ENCODE measurements at places on chromosomes 7 and 10. TPM values are rescaled to one million over a fixed set of nuclear protein-coding genes. Genes with fewer than 3 reads are reported as not detected.

DNA sequence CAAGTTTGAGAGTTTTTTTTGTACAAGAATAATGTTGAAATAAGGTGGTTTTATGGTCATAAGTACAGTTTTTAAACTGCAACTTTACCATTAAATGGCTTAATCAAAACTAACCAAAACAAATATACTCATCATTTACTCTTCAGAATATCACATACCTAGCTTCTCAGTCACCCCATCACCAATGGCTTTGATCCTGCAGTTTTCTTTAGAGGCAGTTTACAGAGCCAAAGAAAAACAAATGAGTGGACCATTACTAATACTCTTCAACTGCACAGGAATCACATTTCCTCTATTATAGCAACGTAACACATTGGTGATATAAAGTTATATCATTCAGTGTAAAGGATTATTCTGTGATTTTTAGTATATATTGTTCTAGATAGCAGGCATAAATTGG, 576.1 kb upstream of the LRRTM3 start:
- no peaks in the 10 kb centered on the region for H3K36me3 ChIP-seq
- H3K27ac ChIP-seq = no peak overlapping the region
- no peak overlapping the region for H3K4me3 ChIP-seq
- no peaks in the 10 kb centered on the region for H3K27me3 ChIP-seq
- H3K4me1 ChIP-seq = no peaks in the 10 kb centered on the region
- no peak for DNase-seq

DNA sequence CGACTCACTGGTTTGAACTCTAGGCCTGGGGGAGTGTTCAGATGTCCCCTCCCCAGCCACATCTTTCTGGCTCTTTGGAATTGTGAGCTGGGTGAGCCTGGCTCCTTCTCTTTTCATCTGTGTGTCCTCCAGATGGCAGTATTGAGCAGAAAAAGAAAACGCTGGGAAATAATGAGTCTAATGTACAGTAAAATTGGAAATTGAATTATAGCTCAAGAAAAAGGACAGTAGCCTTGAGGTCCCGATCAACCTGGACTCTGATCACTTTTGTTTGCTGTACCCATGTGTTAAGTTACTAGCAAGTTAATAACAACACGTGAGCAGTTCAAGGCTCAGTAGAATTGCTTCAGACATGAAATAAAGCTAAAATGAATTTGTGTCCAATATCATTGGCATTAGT, 77.9 kb downstream of the SNX10 start:
- H3K4me1 ChIP-seq = no peaks in the 10 kb centered on the region
- no peaks in the 10 kb centered on the region for H3K36me3 ChIP-seq
- no peaks in the 10 kb centered on the region for H3K27me3 ChIP-seq
- DNase-seq = no peak
- no peak overlapping the region for H3K4me3 ChIP-seq

The CALML3 gene
- not detected for total RNA-seq

DNA sequence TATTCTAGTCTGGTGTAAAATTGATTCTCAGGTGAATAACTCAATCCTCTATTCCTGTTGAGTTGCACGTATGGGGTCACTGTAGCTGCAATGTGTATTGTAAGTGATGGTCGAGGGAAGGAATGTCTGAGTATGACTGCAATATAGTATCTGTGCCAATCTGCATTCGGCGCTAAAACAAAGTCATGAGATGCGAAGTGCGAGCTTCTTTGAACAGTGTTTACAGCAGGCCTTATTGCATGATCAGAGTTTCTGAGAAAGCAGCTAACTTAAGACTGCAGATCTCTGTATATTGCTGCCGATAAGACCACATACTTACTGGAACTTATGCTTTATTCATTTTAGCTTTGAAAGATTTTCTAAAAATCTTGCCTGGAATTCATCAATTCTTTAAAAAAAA, 341.7 kb upstream of the BMPER start:
- no peaks in the 10 kb centered on the region for H3K27me3 ChIP-seq
- no peaks in the 10 kb centered on the region for H3K4me1 ChIP-seq
- no peak overlapping the region for H3K4me3 ChIP-seq
- no peaks in the 10 kb centered on the region for H3K36me3 ChIP-seq

- H3K27ac ChIP-seq = no peak overlapping the region
- no peaks in the 10 kb centered on the region for H3K27me3 ChIP-seq
- no peak overlapping the region for H3K4me3 ChIP-seq
- DNase-seq = no peak
Observed at GRCh38 chr10:122010405-122011050, 21.6 kb downstream of the TACC2 start.
